ENCODE measurements at places on chromosomes 11 and 22.
A peak's percentile ranks its signal among the peaks of the same experiment; 100 is the strongest.

- no peak for DNase-seq
Measured at GRCh38 chr11:2104524-2105440, 34.4 kb downstream of the IGF2 start.

DNA sequence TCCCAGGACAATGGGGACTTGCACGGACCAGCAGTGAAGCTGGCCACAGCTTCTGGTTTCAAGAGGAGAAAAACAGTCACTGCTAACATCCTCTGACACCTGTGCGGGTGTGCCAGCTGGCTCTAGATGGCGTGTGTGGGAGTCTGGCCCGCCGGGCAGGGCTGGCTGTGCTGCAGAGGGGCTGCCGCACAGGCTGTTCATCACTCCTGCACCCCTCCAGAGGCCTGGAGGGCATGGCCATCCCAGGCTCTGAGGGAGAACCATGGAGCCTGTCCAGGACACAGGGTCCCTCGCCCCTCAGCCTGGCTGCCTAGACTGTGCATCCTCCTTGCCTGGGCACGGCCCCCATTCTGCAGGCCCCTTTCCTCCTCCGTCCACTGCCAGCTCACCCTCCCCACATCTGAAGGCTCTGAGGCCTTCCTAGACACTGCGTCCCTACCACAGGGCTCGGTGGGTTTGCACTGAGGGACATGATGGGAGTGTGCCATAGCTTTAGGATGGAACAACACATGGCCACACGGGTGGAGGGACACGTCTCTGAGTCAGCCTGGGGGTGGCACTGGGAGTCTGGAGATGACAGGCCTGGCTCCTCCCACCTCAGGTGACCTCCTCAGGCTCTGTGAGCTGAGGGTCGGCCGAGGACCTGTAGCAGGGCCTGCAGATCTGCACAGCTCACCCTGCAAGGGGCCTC, 42.1 kb upstream of the GNB1L start:
- no peak for DNase-seq

GRCh38 chr11:512761-513595, 5.9 kb upstream of the RNH1 start:
- no peak for DNase-seq

GRCh38 chr22:48187356-48187755, 1424.9 kb downstream of the TBC1D22A start:
- DNase-seq: no peak

- DNase-seq: no peak
Measured at GRCh38 chr11:18016789-18017188, 3.9 kb upstream of the SERGEF start.

DNA sequence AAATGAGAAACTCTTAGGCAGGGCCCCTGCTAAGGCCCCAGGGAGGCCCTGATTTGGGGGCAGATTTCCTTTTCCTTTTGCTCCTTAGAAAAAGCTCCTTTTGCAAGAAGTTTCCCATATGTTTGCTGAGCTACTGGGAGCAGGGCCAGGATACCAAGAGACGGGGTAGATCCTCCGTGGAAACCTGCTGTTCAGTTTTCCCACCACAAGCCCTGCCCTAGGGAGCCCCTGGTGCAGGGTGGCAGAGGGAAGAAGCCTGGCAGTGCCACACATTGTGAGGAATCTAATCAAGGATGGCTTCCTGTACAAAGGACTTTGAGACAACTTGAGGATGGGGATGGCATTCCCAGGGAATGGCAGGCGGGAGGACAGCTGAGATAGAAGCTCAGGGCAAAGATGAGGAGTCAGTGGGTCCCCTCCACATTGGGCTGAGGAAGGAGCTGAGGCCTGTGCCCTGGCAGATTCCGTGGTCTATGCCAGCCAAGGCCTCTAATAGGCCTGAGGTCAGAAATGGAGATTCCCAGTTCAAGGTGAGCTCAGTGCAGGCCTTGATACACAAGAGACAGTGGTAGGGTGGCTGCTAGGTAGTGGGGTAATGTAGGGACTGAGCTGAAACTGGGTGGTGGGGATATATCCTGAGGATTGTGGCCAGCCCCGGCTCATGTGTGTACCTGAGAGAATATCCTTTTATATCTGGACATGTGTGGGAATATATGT, 15.0 kb downstream of the TUB start:
- no peak for DNase-seq

GRCh38 chr11:116911976-116912734, 74.7 kb upstream of the APOA1 start:
- DNase-seq: no peak

- DNase-seq: no peak
Measured at GRCh38 chr11:19291064-19291463, 50.3 kb upstream of the E2F8 start.

DNA sequence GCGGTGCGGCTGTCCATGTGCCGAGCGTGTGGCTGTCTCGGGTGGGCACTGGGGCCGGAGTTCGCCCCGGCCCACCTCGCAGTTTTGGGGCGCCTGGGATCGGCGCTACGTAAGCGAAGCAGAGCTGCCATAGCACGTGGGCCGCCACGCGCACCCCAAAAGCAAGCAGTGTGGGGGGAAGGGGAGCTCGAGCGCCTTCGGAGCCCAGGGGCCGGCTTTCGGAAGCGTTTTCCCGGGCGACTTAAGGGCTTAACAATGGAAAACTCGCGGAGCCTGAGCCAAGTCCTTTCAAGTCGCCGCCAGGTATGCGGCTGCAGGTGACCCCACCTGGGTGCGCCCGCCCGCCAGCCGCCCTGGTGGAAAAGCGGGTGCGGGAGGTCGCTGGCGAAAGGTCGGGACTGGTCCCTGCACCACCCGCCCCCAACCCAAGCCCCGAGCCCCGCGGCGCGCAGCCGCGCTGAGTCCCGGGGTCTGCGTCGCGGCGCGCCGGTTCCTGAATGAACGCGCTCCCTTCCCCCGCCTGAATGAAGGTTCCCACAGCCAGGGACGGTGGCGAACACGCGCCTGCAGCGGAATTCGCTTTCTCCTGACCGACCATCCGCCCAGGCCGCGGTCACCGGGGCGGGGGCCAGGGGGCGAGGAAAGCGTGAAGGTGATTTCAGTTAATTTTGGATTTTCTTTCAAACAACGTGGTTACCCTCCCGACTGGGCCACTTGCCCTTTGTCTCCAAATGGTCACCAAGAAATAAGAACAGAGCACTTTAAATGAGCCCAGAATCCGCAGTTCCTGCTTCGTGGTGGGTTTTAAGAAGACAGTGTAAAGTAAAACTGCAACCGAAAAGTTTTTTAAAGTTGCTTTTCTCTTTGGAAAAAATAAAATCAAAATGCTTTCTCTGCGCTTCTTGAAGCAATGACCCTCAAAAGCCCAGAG, 2.8 kb upstream of the CCND1 start:
- DNase-seq: no peak

GRCh38 chr11:116697011-116697410, 75.8 kb downstream of the BUD13 start:
- DNase-seq: no peak

DNA sequence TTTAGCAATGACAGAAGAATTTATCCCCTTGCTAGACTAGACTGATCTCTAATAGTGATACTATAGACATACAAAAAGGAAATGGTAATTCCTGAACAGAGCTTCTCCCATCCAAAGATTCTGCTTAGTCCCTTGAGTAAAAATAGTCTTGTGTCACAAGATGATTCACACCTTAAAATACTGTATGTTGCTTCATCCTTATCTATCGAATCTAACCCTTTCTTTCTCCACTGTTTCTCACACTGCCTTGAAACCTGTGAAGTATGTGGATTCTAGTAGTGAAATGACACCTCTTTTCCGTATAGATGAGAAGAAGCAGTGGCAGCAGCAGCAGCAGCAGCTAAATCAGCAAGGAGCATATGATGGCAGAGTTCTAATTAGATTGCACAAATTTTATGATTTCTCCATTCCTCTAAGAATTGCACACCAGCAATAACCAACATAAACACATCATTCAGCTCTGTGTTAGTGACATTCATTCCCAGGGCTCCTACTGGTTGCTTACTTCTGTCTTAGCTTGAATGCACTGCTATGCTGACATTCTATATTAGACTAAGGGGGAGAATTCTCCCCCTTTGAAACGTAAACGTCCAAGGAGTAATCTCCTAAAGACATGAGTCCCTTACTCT, 14.6 kb downstream of the KCNA4 start:
- DNase-seq: no peak

GRCh38 chr22:36853407-36854099, 7.3 kb upstream of the NCF4 start:
- DNase-seq: peak; percentile 62

DNA sequence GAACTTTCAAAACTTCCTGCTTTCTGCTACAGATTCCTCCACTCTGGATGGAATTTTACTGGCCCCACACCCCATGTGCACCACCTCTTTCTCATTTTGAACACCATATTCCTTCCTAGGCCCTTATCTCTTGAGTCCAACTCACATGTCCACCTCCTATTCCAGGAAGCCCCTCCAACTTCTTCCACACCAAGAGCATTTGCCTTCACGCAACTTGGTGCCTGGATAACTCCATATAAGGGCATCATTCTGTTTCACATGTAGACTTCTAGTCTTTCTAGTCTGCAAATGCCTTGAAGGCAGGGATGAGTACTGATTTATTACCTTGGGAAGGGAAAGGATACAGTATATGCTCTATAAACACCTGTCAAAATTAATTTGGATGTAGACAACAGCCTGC, 17.5 kb downstream of the GAB2 start:
- DNase-seq: no peak

GRCh38 chr11:28727254-28727653, 619.1 kb downstream of the METTL15 start:
- no peak for DNase-seq

- no peak for DNase-seq
Measured at GRCh38 chr11:10716543-10717259, 23.1 kb upstream of the IRAG1 start.

GRCh38 chr11:67252831-67253239, 13.4 kb upstream of the GRK2 start:
- DNase-seq: no peak

DNA sequence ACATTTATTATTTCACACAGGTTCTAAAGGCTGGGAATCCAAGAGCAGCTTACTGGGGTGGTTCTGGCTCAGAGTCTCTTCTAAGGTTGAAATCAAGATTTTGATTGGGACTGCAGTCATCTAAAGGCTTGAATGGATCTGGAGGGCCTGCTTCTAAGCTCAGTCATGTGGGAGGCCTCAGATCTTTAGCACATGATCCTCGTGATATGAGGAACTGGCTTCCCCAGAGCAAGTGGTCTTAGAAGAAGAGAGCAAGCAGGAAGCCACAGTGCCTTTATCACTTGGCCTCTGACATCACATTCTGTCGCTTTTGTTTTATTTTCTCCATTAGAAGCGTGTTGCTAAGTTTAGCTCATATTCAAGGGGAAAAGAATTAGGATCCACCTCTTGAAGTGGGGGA, 88.9 kb downstream of the ARFGAP2 start:
- no peak for DNase-seq

Measured in stimulated activated CD8-positive, alpha-beta memory T cell treated with anti-CD3 and anti-CD28 coated beads, Interleukin-7, amount 100 ng/mL, for 1 hour (primary cell).